ENCODE measurements at places on chromosomes 4 and X.

DNA sequence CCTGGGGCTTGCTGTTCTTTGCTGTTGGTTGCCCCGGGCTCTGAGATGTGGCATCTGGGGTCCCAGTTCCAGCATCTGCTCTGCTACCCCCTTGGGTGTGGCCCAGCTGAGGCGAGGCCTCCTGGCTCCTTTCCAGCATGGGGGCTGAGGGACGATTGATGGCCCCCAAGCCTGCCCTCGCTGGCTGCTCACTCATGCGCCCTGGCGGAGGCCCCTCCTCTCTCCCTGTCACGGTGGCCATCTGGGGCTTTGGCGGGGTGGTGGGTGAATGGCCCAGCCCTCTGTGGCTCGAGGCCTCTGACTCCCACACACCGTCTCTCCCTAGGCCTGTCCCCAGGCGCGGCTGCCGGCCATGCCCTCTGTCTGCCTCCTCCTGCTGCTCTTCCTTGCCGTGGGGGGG lies 1.8 kb downstream of the PLXNA3 start:
- DNase-seq: no peak

- no peak for DNase-seq
These were observed 712 bp downstream of the PNPLA4 start for GRCh38 chrX:7926501-7926900.

GRCh38 chrX:18098763-18099162 lies 121.9 kb downstream of the BEND2 start:
- no peak for DNase-seq

- DNase-seq: no peak
These were observed 28.0 kb upstream of the AMBN start for GRCh38 chr4:70564033-70564432.

DNA sequence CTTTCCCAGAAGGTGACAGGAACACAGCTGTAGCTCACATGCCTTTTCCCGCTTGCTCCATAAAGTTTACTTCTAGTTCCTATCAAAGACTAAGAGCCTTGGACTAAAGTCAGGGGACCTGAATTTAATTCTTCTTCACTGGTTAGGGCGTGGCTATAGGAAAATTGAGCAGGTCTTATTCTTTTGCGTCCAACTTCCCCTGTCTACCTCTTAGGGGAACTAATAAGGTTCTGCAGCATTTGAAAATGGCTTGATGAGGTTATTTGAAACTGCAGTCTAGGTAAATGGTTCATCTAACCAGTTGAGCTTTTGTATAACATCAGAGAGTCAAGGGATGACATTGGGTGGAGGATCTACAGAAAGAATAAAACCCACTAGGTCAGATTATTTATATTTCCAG lies 2.6 kb downstream of the ARHGAP10 start:
- DNase-seq: no peak

GRCh38 chr4:86400216-86400615 lies 40.4 kb upstream of the MAPK10 start:
- DNase-seq: no peak

DNA sequence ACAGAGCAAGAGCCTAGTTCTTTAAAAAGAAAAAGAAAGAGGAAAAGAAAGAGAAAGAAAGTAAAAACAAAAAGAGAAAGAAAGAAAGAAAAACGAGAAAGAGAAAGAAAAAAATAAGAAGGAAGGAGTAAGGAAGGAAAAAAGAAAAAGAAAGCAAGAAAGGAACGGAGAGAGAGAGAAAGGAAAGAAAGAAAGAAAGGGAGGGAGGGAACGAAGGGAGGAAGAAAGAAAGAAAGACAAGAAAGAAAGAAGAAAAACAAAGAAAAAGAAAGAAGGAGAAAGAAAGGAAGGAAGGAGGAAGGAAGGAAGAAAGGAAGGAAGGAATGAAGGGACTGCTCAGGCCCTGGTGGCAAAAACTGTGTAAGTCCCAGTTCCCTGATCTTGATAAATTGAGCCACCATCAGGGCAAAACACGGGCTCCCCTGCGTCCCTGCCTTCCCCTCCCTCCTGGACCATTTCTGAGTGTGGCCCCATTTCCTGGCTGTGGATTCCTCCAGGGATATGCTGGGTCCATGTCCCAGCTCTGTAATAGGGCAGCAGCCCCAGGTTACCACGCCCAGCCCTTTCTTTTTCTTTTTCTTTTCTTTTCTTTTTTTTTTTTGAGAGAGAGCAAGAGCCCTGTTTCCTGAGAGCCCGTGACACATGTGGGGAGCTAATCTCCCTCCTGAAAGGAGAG lies 44.8 kb downstream of the SHOX start:
- no peak for DNase-seq

GRCh38 chr4:138890891-138891570 lies 124.5 kb upstream of the NOCT start:
- DNase-seq: no peak

GRCh38 chrX:6226596-6227452 lies 1.8 kb downstream of the NLGN4X start:
- peak; percentile 41 for DNase-seq

GRCh38 chr4:168621806-168622589 lies 125.1 kb downstream of the PALLD start:
- DNase-seq: no peak

GRCh38 chr4:63211375-63211774 lies 1197.9 kb downstream of the TECRL start:
- no peak for DNase-seq

DNA sequence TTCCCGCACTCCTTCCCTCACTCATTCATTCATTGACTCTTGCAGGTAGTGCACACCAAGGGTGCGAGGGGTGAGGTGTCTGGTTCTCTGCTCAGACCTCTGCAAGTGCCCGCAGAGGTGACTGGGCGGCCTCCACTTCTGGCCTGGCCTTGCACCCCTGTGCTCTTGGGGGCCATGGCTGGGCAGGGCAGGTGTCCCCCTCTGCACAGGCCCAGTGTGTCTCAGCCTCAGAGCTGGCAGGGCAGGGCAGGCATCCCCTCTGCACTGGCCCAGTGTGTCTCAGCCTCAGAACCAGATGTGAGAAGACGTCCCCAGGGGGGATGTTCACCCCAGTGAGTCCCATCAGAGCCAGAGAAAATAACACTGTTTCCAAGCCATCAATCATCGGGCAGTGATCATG lies 16.8 kb downstream of the CPZ start:
- DNase-seq: no peak

DNA sequence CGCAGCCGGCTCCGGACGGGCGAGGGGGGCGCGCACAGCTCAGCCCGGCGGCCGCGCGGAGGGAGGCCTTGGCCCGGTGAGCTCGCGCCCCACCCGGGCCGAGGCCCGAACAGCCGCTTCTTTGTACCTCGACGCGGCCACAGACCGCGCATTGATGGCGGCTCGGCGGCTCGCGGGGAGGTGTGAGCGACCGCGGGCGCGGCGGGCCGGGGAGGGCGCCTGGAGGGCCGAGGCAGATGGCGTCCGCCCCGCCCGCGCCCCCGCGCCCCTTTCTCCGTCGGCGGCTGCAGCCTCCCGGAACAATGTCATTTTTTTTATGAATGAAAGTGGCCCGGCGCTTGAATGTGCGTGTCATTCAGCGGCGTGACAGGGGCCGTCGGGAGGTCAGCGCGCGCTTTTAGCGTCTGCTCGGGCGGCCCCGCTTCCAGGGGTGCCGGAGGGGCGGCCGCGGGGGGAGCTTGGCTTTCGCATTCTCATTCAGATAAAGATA lies 1.8 kb downstream of the FGFR3 start:
- no peak for DNase-seq

DNA sequence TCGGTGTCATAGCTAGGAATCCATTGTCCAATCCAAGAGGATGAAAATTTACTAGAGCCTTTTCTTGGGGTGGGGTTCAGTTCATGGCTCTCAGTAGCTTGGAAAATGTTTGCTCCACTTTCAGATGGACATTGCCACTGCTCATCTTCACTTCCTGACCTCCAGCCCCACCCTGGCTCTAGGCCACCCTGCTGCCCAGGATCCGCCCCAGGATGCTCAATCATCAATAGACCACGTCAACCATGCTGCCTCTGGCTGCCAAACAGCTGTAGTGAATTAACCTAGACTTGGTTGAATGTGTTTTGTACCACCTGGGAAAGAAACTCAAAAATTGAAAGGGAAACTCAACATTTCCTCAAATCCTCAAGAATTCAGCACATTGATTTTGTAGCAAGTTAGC lies 37.2 kb upstream of the HSD17B10 start:
- no peak for DNase-seq

DNA sequence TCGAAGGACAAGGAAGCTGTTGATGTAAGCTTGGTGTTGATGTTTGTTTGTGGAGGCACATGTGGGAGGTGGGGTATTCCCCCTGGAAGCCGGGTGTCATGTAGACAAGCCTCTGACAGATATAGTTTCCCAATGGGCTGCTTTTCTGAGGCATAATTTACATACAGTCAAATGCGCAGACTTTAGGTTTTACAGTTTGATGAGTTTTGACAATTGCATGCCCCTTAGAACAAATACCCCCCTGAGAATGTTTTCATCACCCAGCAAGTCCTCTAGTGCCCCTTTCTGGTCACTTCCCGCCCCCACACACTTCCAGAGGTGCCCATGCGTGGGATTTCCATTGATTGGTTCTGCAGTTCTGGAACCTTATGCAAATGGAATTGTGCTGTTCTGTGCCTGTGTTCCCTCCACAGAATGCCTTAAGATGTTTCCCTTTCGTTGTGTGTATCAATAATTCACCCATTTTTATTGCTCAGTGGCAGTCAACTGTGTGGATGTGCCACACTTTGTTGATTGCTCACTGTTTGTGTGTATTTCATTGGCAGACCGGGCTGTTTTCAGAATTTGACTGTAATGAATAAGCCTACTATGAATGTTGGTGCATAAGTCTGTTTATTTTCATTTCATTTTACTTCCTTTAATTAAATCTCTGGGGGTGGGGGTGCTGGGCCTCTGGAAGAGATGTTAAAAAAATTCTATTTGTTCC lies 8.5 kb downstream of the EVC start:
- DNase-seq: no peak

DNA sequence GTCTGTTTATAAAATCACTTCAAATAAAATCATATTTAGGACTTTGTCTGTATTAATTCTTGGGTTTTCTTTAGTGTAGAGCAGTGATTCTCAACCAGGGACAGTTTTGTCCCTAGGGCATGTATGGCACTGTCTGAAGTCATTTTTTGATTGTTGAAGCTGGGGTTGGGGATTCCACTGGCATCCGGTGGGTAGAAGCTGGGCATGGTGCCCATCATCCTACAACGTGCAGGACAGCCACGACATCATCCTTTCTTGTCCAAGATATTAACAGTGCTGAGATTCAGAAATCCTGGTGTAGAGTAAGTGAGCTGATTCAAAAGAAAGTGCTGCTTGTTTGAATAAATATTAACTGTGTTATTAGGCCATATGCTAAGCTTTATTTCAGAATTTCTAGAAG lies 28.6 kb downstream of the DCLK2 start:
- DNase-seq: no peak

- DNase-seq: no peak
These were observed 253.0 kb downstream of the PTTG2 start for GRCh38 chr4:38213083-38213805.

GRCh38 chrX:12868747-12869146 lies 1.9 kb downstream of the TLR7 start:
- no peak for DNase-seq

GRCh38 chr4:152556834-152557233 lies 20.9 kb upstream of the FBXW7 start:
- no peak for DNase-seq

DNA sequence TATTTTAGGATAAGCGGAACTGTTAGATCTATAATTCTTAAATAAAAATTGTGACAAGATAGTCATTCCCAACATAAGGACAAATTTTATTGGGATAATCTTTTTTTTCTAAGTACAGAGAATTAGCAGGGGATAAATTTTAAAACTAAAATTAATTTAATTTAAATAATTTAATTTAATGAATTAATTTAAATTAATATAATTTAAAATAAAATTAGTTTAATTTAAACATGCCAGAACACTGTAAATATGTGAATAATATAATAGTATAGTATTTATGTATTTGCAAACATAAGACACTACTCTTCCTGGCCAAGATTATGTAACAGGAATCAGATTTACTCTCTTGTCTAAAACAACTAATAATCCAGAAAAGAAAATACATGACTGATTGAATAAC lies 1055.9 kb downstream of the PDHA2 start:
- DNase-seq: no peak

DNA sequence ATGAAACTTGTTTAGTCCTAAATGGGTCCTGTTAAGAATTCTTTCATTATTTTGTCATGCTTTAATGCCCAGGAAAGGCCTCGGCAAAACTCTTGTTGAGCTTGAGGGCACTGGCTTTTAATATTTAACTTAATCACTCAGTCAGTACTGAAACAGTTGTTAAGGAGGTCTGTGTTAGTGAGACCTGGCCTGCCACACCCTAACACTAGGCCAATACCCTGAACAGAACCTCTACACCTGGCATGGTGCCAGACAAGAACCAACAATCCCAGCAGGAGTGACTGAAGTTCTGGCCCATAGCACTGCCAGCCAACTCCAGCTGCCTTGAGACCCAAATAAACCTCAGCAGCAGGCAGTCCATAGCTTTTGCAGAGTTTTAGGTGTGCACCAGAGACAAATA lies 85.7 kb upstream of the ITM2A start:
- DNase-seq: no peak

- no peak for DNase-seq
These were observed 127.0 kb downstream of the ASMT start for GRCh38 chrX:1741816-1742394.

DNA sequence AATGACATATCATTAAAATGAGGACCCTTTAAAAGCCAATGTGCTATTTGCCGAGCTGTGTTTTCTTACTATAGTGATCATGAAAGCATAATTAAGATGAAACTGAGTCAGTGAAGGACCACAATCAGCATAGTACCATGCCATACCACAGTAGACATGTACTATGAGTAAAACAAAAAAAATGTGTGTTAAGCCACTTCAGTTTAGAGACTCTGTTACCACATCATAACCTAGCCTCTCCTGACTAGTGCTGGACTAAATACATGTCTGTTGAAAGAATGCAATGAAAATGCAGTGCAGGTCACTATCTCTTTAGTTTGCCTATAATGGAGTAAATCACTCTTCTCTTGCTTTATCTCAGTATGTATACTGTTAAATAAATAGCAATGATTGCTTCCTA lies 12.3 kb upstream of the DDX53 start:
- DNase-seq: no peak

GRCh38 chr4:29002151-29002550 lies 1718.0 kb upstream of the PCDH7 start:
- no peak for DNase-seq

- no peak for DNase-seq
These were observed 8.1 kb downstream of the RIPPLY1 start for GRCh38 chrX:106894978-106895452.

GRCh38 chr4:5403746-5404497 lies 304.4 kb downstream of the EVC2 start:
- no peak for DNase-seq

DNA sequence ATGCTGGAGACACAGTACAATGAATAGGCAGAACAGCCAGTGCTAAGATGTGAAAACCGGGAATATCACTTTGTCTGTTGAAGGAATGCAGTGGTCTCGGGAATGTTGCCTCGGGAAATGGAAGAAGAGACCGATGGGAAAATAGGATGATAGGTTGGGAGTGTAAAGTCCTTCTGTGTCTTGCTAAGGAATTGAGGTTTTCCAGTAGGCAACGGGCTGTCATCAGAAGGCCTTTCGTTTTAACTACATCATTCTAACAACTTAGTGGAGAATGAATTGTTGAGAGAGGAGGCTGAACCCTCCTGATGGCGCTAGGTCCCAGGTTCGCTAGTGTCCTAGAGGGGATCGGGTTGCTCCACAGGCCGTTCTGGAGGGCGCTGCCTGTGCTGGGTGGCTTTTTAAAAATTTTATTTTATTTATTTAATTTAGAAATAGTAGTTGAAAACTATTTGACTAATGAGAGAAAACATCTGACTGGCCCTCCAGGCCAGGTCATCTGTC lies 730 bp downstream of the VBP1 start:
- no peak for DNase-seq

- DNase-seq: no peak
These were observed 4.8 kb upstream of the HGFAC start for GRCh38 chr4:3436798-3437581.

Data from DND-41 (cell line).